RPMI7951 (cell line): ENCODE measurements at places on chromosomes 12 and 14. TPM values are rescaled to one million over a fixed set of nuclear protein-coding genes. Genes with fewer than 3 reads are reported as not detected.

PLBD1 gene
- 0.78 and 1.3 TPM in 2 replicates for total RNA-seq

- peak; percentile 80 for DNase-seq
These were observed 23.0 kb upstream of the EIF2B2 start for GRCh38 chr14:74979442-74980397.

- DNase-seq = no peak
These were observed 35.9 kb downstream of the ALDH1L2 start for GRCh38 chr12:105048315-105048714.

DNA sequence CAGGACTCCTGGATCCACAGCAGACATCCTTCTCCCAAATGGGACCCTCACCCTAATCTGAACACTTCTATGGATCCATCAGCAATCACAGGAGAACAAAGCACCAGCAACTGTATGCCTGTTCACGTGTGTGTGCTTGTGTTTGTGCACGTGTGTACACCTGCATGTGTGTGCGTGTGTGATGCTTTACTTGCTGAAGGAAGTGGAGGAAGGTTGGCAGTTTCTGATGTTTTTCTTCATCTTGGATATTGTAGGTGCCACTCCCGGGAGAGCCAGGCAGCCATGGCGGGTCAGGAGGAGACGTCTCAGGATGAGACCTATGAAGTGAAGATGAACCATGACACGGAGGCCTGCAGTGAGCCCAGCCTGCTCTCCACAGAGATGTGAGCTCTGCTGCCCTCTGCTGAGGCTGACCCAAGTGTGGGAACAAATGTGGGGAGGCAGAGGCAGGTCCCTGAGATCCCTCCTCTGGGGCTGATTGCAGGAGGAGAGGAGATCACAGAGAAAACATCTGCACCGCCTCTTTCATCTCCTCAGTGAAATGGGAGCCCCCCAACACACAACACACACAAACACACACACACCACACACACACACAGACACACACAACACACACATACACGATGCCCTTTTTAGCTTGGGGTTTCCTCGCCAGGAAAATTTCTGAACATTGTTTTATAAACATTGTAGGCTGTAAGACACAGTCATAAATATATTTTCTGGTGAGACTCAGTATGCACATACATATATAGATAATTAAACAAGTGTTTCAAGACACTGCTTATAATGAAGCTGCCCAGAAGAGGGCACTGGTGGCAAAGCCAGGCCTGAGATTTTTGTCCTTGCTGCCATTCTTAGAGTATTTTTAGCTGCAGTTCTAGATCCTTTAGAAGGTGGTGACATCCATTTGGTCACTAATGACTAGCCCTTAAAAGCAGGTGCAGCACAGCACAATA is 112.2 kb upstream of the FKBP4 start:
- DNase-seq = peak; percentile 67

DNA sequence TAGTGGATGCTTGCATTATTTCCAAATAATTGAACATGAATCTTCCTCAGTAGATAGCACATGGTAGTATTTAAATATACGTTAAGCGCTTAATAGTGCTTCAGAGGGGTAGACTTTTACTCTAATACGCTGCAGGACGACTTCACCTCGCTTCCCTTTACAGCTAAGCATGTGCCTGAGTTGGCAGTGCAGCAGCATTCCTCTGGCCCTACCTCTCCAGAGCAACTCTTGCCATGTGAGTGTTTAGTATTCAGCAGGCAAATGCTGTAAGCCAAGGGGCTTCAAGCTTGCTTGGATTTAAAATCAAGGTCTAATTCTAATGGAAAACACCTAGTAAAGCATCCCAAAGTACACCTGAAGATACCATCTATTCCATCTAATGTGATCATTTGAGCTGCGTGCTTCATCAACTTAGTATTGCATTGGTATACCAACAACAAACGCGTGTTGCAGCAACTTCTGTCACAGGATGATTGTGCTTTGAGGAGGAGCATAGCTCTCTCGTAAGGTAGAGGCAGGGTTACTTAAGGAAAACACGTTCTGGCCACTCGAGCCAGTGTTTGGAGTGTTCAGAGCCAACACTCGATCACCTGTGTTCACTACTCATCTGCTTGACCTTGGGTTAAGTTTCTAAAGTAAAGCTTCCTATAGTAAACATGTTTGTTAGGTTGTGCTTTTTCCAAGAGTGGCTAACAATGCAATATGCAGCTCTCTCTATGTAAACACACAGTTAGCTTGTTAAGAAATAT is 60.6 kb downstream of the PIWIL1 start:
- no peak for DNase-seq
